ENCODE measurements at places on chromosomes 12 and 14.

- DNase-seq = peak; percentile 69
Observed at GRCh38 chr14:68734231-68734732, 58.6 kb downstream of the ZFP36L1 start.

DNA sequence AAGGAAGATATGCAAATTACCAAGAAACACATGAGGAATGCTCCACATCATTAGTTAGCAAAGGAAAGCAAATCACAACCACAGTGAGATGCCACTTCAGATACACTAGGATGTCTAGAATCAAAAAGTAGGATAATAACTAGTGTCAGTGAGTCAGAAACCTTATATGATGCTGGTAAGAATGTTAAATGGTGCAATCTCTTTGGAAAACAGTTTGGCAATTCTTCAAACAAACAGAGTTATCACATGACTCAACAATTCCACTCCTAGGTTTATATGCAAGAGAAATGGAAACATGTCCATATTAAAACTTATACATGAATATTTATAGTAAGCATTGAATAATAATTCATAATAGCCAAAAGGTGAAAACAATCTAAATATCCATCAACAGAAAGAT, 220.9 kb downstream of the FOXG1 start:
- DNase-seq = no peak

DNA sequence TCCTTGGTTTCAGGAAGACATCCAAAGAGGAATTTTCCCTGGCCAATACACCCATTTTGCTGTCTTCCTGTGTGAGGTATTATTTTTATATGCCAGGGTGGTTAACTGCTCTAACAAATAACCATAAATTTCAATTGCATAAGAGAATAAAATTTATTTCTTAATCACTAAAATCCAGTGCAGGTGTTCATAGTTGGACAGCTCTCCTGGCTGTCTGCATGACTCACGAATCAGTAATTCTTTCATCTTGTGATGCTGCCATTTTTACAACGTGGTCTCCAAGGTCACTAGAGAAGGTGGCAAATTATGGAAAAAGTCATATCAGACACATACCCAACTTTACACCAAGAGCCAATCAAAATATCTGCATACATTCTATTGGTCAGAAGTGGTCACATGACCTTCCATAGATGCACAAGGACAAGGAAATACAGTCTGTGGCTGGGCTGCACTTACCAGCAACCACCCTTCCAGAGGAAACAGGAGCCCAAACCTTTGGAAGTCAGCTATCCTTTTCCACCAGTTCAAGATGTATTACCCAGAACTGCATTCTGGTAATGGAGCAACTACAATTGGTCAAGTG, 193.5 kb upstream of the PLEKHG7 start:
- DNase-seq = no peak

DNA sequence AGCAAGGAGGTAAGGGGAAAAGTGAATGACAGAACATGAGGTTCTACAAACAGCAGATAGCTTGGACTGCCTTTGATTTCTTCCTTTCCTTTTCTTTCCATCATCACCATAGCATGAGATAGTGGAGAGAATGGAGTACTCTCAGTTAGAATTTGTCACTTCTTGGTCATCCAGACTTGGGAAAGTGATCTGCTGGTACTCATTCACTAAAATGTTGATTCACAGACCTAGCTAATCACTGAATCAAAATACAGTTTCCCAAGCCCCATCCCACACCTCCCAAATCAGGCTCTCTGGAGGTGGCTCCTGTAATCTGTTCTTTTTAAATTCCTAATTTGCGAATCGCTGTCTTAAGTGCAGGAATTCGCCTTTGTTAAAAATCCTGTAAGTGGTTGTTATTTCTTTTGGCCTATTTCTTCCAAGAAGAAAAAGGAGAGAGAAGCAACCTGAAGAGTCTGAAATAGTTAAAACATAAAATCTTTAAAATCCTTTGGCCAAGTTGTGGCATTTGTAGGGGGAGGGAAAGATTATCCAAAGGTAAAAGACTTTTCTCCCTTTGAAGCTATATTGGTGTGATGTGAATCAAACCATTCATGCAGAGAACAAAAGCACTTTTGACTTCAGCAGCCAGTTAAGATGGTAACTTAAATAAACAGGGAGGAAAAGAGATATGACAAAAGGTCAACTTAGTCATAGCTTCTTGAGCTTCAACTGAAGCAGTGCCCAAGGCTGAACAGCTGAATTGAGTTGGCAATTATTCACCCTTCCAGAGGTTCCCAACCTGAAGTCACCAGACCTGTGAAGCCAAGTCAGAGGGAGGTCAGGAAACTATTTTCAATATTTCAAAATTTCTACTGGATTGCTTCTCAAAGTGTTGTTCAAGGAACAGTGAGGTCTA, 255.1 kb upstream of the KRR1 start:
- DNase-seq = no peak

GRCh38 chr14:72451054-72451972, 442.6 kb downstream of the DPF3 start:
- DNase-seq = peak; percentile 81

DNA sequence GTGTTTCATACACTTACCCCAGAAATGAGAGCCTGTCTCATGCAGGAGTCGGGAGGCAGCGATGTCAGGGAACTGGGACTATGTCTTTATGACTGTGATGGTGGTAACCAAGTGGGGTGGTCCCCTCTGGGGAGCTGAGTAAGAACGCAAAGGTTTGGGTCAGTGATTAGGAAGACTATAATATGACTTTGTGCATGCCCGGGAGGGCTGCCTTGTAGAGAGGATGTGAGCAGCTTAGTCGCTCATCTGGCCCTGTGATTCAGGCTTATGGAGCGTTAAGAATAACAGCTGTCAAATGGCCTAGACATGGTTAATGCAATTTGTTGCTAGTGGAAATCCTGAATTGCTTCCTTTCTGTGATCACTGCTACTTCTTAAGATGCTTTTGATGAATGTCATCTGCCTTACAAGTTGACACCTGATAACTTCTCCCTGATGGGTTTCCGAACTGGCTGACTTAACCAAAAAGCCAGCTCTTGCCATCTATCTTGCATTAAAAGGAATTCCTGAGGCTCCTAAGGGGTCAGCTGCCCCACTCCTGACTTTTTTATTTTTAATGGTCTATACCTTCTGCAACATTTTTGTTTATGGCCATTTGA, 35.4 kb upstream of the AACS start:
- no peak for DNase-seq

- DNase-seq = no peak
Observed at GRCh38 chr12:99709116-99709515, 61.6 kb downstream of the GARIN6 start.

DNA sequence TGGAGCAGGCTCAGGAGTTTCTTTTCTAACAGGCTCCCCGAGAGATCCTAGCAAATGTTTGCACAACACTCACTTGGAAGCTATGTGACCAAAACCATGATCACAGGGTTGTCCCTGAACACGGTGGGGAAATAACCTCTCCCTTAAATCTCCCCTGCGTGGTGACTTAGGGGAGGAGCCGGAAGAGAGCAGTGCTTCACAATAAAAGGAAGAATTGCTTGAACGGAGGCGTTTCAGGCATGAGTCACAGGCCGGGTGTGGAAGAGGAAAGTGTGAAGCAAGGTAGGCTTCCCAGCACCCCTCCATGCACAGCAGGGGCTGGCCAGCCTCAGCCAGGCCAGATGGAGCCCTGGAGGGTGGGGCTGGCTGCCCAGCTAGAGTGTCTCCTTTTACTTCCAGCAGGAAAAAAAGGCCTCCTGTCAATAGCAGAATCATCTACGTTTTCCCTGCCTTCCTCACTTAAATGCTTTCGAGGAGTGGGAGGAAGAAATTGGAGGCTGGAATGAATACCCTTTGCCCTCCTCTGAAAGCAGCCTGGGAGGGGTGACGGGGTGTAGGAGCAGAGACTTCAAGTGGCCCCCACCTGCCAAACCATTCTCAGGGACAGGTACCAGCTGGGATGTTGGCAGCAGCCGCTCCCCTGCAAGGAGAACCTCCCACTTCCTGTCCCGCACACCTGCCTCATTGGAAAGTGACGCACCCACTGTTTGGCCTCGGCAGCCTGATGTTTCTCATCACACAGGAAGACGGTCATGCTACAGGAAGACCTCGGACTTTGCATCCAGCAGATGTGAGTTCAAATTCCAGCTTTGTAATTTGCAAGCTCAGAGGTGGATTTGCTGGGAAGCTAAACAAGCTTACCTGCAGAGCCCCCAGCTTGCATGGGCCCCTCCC, 30.1 kb upstream of the PPP2R5C start:
- DNase-seq = peak; percentile 92

DNA sequence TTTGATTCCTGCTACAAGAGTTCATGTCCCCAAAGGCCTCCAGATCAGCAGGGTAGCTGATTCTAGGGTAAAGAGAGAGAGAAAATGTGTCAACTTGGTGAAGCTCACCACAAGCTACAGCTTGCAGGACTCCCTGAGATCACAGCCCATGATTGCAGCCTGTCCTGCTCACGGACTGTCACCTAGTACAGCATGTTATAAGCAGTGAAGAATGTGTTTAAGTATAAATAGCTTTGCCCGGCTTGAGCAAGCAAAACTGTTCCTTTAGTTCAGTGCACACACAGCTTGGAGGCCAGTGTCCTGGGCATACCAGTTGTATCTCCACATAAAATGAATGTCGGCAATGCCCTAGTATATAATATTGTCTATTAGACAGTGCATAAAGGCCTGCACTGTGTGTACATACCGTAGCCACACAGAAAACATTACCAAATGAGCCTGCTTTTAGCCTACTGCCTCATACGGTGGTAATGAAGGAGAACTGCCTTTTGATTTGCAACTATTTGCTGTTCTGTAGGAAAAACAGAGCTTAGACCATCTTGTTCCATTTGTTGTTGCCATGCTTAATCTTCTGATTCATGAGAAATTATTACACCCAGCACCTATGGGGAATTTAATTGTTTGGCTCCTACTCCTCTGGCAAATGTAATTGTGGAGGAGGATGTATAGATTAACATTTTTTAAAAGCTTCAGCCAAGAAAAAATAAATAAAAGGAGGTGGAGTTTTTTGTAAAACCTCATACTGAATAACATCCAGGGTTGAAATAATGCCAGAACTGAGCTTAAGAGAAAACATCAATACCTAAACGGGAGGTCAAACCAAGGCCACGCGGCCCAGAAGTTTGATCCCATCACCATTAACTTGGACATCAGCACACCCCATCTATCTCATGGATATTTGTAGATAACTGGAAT, 108.1 kb upstream of the G2E3 start:
- DNase-seq = no peak

- DNase-seq = no peak
Observed at GRCh38 chr12:14514154-14514842, 53.4 kb downstream of the PLBD1 start.

DNA sequence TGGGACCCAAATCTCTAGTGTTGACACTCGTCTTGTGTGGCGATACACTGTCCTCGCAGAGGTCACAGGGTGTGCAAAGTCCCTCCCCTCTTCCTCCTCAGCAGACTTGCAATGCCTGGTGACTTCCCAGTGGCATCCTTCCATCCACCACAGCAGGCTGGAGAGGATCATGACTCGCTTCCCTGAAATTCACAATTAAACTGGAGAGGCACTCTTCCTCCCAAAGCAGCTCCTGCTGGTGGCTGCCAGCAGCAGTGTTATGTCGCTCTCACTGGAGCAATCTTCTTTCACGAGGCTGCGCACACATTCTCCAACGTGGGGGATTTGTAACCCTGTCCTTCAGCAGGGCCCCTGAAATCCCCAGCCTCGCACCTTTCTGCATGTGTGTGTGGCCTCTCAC, 145.2 kb upstream of the TMCC3 start:
- DNase-seq = no peak

DNA sequence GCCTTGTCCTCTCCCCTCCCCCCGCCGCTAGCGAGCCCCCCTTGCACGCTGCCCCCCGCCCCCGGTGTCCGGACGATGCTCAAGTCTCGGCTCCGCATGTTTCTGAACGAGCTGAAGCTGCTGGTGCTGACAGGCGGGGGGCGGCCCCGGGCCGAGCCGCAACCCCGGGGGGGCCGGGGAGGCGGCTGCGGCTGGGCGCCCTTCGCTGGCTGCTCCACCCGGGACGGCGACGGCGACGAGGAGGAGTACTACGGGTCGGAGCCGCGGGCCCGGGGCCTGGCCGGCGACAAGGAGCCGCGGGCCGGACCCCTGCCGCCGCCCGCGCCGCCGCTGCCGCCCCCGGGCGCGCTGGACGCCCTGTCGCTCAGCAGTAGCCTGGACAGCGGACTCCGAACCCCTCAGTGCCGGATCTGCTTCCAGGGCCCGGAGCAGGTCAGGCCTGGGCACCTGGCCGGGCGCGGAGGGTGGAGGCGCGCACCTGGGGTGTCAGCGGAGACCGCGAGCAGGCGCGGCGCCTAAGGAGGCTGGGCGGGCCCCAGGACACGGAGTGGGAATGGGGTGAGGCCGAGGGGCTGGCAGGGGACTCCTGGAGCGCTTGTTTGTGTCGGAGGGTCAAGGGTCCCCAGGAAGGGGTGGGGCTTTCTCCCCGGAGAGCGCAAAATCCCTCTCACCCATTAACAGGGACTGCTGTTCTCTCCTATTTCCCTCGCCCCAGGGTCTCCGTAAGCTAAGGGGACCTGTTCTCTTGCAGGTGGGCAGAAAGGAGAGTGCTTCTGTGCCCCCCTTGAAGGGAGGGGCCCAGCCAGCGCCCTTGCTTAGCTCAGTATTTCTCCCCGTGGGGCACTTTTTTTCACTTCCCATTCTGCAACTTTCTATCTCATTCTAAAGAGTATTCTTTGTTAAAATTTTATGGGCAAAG, 810 bp downstream of the MARCHF9 start:
- no peak for DNase-seq

DNA sequence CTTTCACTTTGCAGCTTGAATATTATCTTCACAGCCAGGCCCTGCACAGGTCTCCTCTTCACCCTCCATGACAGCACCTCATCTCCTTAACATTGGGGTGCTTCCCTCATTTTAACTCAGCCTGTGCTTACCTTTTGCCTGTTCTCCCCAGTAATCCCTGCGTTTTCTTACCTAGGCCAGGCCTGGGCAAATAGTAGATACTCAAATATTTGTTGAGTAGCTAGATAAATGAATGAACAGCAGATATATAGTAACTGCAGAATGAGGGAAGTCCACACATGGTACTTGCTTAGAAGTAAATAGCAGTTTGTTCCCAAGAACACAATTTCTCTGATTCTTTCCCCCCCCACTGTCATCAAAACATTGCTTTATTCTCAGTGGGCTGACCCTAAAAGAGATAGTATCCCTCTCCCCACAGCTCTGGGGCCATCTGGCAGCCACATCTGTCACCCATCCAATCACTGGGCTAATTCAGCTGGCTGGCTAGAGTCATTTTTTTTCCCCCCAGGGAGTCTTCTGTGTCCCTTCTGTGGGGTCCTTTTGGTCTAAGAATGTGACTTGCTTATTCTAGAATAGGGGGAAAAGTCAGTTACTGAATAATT, 43.2 kb downstream of the APPL2 start:
- DNase-seq = no peak

GRCh38 chr12:64729909-64730587, 29.2 kb downstream of the GNS start:
- DNase-seq = no peak

GRCh38 chr14:54362089-54362504, 34.7 kb upstream of the CDKN3 start:
- DNase-seq = no peak

- no peak for DNase-seq
Observed at GRCh38 chr12:48086327-48086726, 19.6 kb downstream of the SENP1 start.

GRCh38 chr14:61104358-61104757, 123.3 kb downstream of the SLC38A6 start:
- no peak for DNase-seq

Measured in activated CD4-positive, alpha-beta T cell treated with anti-CD3 and anti-CD28 coated beads, Interleukin-10, Interleukin-2, amounts not matched to agents 100 ng/mL and 50 ng/mL, durations not matched to agents 16 hours and 8 hours (primary cell).